ENCODE measurements at places on chromosomes 6 and 20.

GRCh38 chr6:118706702-118707101 is 55.3 kb upstream of the CEP85L start:
- no peak for DNase-seq

- no peak for DNase-seq
Observed at GRCh38 chr6:87925373-87926060, 122.1 kb upstream of the SPACA1 start.

GRCh38 chr20:52958211-52958610 is 13.9 kb upstream of the TSHZ2 start:
- DNase-seq = no peak

- DNase-seq = no peak
Observed at GRCh38 chr20:63748070-63748933, 8.7 kb downstream of the SLC2A4RG start.
